ENCODE measurements at places on chromosomes 13 and 19.

- no peak for DNase-seq
Observed at GRCh38 chr13:74111901-74112824, 22.0 kb downstream of the KLF12 start.

- no peak for DNase-seq
Observed at GRCh38 chr13:34913040-34913439, 29.0 kb upstream of the NBEA start.

GRCh38 chr13:97506511-97506910 is 72.5 kb downstream of the RAP2A start:
- peak; percentile 59 for DNase-seq

GRCh38 chr13:83881917-83882605 is at the start of gene SLITRK1:
TSS of gene SLITRK1 (minus strand) at chr13:83882474. CDS start at chr13:83881507, 967 bp downstream.
- DNase-seq, result peak; percentile 30

DNA sequence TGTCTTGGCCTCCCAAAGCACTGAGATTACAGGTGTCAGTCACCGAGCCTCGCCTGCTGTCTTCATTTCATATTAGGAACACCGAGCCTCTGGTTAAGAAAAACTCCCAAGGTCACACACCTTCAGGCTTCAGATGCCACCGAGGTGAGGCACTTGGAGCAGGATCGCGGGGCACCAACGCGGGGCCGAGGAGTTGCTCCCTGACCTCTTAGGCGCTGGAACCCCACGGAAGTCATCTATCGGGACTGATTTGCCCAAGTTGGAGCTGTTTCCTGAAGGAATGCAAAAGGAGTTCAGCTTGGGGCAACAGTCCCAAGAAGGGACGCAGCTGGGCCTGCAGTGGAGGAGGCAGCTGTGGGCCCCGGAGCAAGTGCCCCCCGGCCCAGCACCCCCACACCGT is 50.3 kb upstream of the XPO4 start:
- DNase-seq, result no peak

DNA sequence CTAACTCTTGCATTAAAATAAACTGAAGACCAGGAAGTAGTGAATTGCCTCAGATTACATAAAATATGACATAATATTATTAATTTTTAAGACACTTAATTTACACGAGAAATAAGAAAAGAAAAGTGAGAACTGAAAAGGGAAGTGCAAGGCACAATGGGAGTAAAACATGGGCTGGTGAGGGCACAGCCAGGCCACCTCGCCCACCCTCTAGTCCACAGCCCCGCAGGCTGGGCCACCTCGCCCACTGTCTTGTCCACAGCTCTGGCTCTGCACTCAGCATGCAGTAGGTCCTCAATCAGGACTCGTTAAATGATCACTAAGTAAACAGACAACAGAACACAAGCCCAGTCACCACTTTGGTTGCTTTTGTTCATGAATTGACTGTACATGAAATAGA is 67.8 kb upstream of the ARHGEF7 start:
- DNase-seq, result no peak

GRCh38 chr13:58955546-58956385 is 1208.0 kb downstream of the DIAPH3 start:
- no peak for DNase-seq

DNA sequence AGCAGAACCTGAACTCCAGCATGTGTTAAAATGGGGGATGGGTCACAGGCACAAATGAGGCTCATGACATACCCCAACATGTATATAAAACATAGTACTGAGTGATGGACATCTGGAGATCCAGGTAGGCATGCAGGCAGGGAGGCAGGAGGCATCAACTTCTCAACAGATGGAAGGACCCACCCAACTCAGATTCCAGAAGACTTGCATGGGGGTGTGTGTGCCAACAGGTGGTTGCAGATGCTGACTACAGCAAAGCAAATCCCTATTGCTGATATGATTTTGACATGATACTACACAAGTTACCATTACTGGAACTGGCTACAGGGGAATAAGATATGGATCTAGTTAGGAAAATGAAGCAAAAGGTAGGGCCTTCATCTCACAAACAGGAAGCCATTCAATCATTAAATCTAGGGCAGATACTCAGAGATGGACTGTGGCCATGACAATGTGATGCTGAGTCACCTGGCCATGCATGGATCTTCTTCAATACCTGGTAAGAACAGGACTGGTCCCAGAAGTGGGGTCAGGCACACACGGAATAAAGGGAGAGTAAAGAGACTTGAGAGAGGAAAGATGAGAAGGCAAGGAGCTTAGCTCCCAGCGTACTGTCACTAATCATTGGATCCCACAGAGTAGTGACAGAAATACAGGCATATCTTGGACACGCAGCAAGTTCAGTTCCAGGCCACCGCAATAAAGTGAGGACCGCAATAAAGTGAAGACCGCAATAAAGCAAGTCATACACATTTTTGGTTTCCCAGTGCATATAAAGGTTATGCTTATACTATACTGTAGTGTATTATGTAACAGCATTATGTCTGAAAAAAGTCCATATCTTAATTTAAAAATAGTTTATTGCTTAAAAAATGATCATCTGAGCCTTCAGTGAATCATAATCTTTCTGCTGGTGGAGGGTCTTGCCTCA is 91.3 kb downstream of the USP12 start:
- no peak for DNase-seq

GRCh38 chr19:35171730-35172129 is 17.2 kb downstream of the FXYD5 start:
- no peak for DNase-seq

DNA sequence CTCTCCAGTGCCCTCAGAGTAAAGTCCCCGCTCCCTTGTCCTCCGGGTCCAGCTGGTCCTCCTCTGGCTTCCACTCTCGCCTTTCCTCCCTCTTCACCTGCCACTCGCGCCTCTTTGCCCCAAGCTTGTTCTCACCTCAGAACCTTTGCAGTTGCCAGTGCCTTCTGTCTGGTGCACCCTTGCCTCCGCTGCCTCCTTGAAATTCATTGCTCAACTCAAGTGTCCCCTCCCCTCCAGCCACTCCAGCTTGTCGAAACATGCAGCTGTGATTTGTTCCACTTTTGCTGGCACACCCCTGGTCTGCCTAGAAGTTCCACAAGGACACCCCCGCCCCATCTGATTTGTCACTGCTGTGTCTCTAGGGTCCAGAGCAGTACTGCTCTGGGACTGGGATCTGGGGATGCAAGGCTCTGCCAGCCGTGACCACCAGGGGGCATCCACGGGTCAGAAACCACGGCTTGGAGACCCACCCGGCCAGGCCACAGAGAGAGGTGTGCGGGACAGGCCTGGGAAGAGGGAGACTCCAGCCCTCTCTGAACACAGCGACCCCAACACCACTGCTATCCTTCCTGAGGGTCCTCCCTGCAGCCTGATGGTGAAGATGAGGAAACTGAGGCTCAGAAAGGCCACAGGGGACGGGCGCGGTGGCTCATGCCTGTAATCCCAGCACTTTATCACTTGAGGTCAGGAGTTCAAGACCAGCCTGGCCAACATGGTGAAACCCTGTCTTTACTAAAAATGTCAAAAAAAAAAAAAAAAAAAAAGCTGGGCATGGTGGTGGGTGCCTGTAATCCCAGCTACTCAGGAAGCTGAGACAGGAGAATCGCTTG is 49.9 kb downstream of the AP1M1 start:
- peak; percentile 48 for DNase-seq

GRCh38 chr13:24617256-24618010 is 62.8 kb upstream of the ATP12A start:
- DNase-seq, result no peak

DNA sequence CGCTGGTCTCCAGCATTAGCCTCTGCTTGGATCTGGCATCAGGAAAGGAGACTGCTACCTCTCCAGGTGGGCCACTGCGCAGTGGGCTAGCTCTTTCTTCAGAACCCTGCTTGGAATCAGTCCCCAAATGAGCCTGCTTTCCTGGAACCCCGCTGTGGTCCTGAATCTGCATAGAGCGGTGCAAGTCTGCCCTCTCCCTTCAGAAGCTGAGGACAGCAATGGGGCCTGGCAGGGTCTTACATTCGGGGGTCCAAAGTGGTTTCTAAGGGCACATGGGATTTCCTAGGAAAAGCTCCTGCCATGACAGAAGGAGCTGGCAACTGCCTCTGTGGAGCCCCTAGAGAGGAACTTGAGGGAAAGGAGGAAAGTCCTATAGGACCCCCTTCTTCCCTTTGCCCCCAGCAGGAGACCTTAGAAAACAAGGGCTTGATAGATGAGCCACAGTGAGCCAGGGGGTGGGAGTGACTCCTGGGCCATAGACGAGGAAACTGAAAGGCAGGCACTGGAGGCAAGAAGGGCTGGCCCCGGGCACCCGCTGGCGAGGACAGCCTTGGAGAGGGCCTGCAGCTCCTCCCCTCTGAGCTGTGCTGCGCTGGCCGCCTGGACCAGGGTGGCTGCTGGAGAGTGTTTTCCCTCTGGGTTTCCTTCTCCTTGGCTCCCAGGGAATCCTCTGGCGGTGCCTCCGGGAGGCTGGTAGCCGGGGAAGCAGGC is 1.4 kb upstream of the VSTM2B start:
- no peak for DNase-seq

GRCh38 chr13:75691183-75691582 is 55.1 kb downstream of the LMO7 start:
- DNase-seq, result no peak

GRCh38 chr13:46160065-46160464 is 21.9 kb downstream of the LCP1 start:
- no peak for DNase-seq

- no peak for DNase-seq
Observed at GRCh38 chr19:57338877-57339276, 12.2 kb upstream of the ZNF304 start.

- DNase-seq, result peak; percentile 59
Observed at GRCh38 chr13:113539822-113540221, 44.7 kb upstream of the TFDP1 start.

- DNase-seq, result peak; percentile 56
Observed at GRCh38 chr13:27379694-27380641, 44.5 kb upstream of the GTF3A start.

GRCh38 chr19:24000656-24001055 is 86.0 kb downstream of the ZNF726 start:
- no peak for DNase-seq

DNA sequence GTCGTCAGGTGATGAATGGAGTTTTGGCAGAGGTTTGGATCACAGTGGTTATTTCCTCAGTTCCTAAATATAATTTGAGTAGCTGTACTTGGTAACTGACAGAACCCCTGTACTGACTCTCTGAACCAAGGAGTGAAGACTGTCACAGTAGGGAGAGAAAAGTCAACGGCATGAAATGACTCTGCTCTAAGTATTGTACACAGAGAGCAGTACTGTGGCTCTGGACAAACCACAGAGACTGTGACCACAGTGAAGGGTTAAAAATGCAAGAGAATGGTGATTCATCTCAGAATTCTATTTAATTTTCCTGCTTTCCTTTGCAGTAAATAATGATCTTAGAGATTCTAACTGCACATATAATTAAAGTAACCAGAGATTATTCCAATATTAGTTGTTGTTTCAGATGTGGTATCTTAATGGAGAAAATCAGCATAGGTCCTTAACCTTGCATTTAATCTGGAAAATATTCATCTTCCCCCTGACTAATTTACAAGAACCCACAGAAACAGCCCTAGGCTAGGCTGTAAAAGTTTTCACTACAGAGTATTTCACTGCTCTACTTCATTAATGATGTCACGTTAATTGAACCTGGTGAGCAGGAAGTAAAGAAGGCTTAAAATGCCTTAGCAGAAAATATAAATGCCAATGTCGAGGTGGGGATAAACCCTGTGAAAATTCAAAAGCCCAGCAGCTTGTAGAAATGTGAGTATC is 221.9 kb downstream of the LIG4 start:
- DNase-seq, result no peak

GRCh38 chr13:45833663-45834375 is 17.7 kb downstream of the SIAH3 start:
- DNase-seq, result peak; percentile 76

DNA sequence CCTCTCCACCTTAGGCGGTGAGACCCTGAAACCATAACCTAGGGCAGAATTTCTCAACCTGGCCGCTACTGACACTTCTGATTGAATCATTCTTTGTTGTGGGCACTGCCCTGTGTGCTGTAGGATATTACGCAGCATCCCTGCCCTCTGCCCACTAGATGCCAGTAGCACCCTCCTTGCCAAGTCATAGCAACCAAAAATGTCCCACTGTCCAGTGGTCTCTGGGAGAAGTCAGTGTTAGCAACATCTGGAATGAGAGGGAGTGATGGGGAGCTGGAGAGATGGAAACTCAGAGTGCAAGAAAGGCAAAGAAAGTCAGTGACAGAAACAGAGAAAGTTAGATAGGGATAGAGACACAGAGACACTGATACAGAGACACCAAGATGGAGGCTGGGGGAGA is 13.6 kb downstream of the KLK4 start:
- DNase-seq, result no peak

GRCh38 chr19:19738564-19738963 is 5.7 kb upstream of the ZNF14 start:
- no peak for DNase-seq

DNA sequence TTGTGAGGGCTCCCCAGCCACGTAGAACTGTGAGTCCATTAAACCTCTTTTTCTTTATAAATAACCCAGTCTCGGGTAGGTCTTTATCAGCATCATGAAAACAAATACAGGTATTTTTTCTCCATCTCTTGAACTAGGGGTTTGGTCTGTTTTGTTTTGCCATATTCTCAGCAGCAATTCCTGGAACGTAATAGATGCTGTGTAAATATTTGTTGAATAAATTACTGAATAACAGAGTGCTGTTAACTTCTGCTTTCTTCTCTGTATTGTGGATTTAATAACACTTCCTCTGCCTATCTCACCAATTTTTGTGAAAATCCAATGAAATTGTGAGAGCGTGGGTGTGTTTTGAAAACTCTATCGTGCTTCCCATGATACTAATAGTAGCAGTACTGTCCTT is 429.4 kb downstream of the DCT start:
- DNase-seq, result no peak

- no peak for DNase-seq
Observed at GRCh38 chr13:49938921-49939320, 2.8 kb upstream of the SPRYD7 start.

GRCh38 chr19:34288381-34288780 is 34.0 kb downstream of the GARRE1 start:
- DNase-seq, result no peak

DNA sequence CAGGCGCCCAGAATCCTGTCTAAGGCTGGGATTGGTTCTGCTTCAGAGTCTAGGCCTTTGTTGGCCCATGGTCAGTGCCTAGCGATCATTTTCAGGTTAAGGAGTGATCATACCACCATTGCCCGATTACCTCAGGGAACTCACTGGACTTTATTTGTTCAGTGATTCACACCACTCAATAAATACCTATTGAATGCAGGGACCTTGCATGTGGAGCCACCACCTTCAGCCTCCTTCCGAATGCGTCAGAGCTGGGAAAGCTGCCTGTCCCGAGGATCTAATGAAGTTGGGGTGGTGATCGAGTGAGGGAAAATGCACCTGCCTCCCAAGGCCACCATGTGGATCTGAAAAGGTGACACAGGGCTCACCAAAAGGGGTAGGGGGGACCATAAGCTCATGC is 40.0 kb upstream of the POU2F2 start:
- DNase-seq, result no peak

Measured in foreskin fibroblast (primary cell).